HT-29 (cell line): ENCODE measurements at places on chromosomes 13 and 19.

GRCh38 chr19:42831221-42832019, 48.1 kb downstream of the PSG1 start:
- peak; percentile 75 for DNase-seq

- DNase-seq, result no peak
These were observed 2.9 kb upstream of the ZNF304 start for GRCh38 chr19:57348136-57348535.

DNA sequence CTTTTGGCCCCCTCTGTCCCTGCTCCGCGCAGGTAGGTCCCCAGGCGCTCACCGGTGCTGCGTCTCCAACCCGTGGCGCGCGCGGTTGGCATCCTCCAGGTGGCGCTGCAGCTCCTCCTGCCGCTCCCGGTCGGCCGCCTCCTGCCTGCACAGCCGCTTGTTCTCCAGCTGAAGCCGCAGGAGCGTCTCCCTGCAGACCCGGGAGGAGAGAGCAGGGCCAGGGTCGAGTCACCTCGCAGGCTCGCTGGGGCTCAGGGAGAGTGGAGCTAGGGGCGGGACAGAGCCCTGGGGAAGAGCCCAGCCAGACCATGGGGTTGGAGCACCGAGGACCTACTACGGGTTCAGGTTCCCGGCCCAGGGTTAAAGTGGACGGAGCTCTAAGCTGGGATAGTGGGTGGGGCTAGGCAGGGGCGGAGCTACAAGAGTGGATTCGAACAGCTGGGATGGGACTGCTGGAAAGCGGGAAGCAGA, 9.3 kb downstream of the HOOK2 start:
- peak; percentile 78 for DNase-seq

DNA sequence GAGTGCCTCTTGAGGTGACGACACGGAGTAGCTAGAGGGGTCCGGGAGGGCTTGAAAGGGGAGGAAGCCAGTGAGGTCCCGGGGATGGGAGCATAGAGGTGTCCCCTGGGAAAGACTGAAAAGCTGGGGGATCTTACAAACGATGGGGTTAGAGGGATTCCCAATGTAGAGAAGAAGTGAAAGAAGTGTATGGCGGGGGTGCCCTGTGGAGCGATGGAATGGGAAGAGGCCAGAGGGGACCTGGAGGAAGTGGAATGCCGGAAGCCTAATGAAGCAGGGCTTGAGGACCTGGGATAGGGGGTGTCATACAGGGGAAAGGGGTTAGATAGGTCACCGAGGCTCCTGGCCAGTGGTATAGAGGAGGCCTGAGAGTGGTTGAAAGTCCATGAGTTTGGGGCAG, 580 bp downstream of the AP2A1 start:
- DNase-seq, result no peak

- no peak for DNase-seq
These were observed 2.1 kb downstream of the RPL18A start for GRCh38 chr19:17861542-17862402.

- DNase-seq, result peak; percentile 94
These were observed 18.9 kb downstream of the VASP start for GRCh38 chr19:45526143-45526542.

GRCh38 chr13:50243931-50244330, 228.7 kb downstream of the KCNRG start:
- DNase-seq, result no peak

DNA sequence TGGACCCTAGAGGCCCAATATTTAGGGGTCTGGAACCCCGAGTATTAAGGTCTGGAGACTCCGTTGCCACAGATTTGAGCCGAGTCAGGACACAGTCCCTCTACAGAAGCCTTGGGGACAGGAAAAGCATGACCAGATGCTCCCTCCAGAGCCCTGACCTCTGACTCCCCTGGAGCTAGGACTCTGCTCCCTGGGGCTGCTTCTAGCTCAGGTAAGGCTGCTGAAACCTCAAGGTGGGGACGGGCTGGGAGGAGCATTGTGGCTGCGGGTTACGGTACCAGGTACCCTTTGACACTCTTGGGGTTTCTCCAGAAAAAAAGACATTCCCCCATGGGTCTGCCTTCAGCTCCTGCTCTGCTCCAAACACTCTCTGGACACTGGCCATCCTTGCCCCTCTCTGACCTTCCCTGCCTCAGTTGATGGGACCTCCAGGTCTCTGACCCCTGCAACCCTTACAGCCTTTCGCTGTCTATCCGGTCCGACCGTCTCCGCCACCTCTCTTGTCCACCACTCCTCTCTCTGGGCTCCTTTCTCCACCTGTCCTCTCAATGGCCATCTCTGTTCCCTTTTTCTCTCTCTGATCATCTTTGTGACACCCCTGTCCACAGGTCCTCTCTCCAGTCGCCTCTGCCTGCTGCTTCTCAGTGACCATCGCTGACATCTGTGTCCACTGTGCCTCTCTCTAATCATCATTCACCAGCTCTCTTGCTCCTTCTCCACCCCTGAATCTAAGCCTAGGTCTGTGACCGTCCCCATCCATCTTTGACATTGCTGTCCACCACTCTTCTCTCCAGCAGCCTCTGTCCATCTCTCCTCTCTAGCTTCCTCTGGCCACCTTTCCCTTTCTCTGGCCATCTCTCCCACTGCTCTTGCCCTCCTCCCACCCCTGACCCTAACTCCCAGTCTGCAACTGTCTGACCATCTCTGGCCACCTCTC, 1.4 kb downstream of the LRFN3 start:
- no peak for DNase-seq

- DNase-seq, result no peak
These were observed 19.3 kb upstream of the DPP9 start for GRCh38 chr19:4742723-4743646.

DNA sequence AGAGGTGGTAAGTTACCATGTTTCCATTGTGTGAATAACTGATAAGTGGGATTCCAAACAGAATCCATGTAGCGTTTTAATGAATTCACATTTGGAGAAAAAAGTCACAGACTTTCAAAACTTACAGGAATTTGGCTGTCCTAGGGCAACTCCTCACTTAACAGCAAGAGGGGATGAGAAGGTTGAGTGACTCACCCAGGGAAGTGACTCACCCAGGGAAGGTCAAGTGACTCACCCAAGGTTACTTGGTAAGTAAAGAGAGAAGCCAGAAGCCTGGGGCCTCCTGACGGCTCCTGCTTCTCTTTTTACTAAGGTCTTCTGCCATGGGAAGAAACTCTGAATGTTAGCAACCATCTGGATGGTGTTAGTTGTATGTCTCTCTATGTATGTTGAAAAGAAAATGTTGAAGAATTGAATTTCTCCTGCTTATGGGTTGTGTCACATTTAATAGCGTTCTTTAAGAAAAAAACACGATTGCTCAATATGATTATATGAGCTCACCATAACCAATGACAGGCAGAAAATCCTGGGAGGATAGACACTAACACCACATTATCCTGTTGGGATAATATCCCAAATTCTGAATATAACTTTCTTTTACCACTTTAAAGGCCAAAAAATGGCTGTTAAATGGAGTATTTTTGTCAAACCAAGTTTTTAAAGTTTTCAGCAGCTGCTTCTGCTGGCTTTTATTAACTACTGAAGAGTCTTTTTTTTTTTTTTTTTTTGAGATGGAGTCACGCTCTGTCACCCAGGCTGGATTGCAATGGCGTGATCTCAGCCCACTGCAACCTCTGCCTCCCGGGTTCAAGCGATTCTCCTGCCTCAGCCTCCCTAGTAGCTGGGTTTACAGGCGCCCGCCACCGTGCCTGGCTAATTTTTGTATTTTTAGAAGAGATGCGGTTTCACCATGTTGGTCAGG, 195.6 kb downstream of the GGACT start:
- DNase-seq, result peak; percentile 93

DNA sequence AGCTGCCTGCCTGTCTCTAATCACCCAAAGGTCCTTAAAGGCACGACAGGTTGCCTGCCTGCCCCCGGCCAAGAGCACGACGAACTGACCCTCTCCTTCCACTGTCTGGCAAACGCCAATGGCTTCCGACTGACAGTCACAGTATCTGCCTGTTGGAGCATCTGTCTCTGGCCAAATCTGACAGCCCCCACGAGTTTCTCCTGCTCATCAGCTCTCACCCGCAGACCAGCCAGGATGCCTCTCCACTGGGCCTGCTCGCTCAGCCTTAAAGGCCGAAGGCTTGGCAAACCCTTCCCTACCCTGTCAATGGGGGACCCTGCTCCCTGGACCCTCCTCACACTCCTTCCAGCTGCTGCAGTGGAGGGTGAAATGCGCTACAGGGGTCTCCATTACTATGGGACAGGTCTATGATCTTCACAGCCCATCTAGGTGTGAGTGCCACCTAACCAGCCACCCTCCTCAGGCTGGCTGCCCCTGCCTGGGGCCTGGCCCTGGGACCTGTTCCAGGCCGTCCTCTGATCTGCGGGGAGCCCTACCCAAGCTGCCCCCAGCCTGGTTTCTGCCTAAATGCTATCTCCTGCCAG, 932 bp downstream of the FAM83E start:
- peak; percentile 41 for DNase-seq

DNA sequence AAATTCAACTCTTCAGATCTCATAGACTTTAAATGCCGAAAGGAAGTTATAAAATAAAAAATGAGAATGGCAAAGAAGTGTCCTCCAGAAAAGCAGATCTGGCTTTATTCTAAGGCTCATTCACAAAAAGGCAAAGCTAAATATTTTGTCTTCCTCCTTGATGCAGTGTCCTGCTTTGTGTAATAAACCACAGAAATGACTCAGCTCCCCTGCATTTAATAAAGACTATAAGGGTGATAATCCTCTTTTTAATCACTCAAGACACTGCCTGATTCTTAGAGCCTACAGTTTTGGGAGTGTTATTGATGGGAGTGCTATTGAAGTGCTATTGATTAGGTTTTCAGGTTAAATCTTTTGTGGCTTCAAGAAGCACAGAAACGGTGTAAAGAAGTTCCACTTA, 482.0 kb downstream of the PCDH20 start:
- no peak for DNase-seq

- no peak for DNase-seq
These were observed 25.4 kb upstream of the GPR12 start for GRCh38 chr13:26785838-26786630.

DNA sequence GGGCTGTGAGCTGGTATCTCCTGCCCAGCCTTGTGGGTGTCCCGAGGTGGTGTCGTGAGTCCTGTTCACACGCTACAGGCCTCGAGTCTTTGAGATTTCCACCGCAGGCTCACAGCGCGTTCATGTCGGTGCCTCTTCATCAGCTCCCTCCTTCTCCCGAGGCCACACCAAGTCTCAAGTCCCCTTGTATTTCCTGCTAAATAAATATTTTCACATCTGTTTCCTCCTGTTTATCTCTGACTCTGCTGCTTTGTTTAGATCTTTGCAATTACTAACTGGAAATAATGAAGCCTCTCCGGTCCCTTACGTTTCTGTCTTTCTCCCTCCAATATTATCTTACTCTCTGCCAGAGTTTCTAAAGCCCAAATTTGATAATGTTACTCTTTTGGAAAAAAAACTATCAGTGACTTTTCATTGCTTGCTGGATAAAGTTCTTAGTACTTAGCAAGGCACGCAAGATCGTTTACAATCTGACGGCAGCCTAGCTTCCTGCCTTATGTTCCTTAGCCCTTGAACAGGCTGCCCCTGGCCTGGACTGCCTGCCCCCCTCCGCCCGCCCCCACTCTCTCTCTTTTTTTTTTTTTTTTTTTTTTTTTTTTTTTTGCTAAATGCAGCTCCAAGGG, 130.5 kb upstream of the RNF113B start:
- no peak for DNase-seq

DNA sequence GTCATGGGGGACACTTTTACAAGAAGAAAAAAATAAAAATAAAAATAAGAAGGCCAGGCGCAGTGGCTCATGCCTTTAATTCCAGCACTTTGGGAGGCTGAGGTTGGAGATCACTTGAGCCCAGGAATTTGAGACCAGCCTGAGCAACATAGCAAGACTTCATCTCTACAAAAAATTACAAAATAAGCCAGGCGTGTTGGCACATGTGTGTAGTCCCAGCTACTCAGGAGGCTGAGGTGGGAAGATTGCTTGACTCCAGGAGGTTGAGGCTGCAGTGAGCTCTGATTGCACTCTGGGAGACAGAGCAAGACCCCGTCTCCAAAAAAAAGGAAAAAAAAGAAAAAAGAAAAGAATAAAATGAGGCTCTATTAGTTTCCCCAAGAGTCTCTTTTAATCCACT, 157.0 kb downstream of the PTPRS start:
- no peak for DNase-seq

DNA sequence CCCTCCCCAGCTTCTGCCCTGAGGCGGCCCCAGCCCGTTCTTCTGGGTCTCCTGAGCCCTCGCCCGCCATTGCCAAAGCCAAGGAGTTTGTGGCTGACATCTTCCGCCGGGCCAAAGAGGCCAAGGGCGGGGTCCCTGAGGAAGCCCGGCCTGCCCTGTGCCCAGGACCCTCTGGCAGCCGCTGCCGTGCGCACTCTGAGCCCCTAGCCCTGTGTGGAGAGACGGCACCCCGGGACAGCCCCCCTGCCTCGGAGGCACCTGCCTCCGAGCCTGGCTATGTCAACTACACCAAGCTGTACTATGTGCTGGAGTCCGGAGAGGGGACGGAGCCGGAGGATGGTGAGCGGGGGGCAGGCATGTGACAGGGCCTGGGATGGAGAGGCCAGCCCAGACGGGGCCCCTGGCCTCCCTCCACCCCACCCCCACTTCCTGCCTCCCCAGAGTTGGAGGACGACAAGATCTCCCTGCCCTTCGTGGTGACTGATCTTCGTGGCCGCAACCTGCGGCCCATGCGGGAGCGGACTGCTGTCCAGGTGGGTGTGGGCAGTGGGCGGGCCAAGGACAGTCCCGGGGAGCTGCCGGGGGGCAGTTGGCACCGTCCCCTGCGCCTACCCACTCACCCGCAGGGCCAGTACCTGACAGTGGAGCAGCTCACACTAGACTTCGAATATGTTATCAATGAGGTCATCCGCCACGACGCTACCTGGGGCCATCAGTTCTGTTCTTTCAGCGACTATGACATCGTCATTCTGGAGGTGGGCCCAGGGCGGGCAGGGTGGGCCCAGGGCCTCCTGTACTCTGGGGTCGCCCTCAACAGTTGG, 7.0 kb downstream of the DCAF15 start:
- no peak for DNase-seq

GRCh38 chr19:30719189-30719998, 347.2 kb downstream of the ZNF536 start:
- no peak for DNase-seq
